ENCODE measurements at places on chromosomes 4 and X.

GRCh38 chr4:174582463-174582862 is 60.2 kb upstream of the HPGD start:
- DNase-seq, result no peak

GRCh38 chr4:174611792-174612191 is 89.5 kb upstream of the HPGD start:
- no peak for DNase-seq

- DNase-seq, result no peak
Measured at GRCh38 chr4:125702406-125702805, 387.7 kb downstream of the FAT4 start.

- no peak for DNase-seq
Measured at GRCh38 chr4:80073473-80074008, 512 bp upstream of the ANTXR2 start.

- no peak for DNase-seq
Measured at GRCh38 chr4:48119646-48120045, 14.4 kb downstream of the TXK start.

GRCh38 chr4:118757761-118758251 is 72.6 kb downstream of the METTL14 start:
- DNase-seq, result no peak

DNA sequence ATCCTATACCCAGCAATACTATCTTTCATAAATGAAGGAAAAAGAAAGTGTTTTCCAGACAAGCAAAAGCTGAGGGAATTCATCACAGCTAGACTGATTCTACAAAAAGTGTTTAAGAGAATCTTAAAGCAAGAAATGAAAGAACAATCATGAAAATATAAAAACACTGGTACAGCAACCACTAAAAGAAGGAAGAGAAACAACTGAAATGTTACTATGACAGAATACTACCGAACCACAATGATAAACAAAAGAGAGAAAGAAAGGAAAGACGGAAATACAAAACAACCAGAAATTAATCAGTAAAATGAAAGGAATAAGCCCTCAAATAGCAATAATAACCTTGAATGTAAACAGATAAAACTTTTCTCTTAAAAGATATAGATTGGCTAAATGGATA is 110.8 kb upstream of the AFF2 start:
- no peak for DNase-seq

DNA sequence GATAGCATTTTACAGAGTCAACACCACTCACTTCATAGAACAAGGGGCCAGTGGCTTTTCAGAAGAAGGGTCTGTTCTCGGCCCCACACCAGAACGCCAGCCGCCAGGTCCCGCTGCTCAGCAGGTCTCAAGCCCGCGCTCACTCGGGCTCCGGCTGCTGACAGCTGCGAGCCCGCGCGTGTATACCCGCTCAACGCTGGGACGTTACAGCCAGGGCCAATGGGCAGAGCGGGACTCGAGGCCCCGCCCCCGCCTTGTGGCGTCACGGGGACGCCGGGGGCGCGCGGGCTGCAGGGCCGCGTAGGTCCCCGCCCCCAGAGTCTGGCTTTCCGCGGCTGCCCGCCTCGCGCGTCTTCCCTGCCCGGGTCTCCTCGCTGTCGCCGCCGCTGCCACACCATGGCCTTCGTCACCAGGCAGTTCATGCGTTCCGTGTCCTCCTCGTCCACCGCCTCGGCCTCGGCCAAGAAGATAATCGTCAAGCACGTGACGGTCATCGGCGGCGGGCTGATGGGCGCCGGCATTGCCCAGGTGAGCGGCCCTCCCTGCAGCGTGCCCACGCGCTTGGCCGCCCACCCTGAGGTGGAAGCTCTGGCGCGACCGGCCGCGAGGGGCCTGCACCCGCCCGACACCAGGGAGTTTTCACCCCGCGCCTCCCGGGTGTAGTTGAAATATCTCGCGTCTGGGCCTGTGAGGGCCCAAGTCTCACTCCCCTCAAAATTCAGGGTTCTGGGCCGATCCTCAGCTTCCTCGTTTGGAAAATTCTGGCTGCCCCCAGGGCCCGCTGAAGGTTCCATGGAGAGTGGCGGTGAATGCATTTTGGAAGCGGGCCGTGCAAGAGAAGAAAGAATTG is at the start of gene HADH:
TSS of gene HADH (plus strand) at position 353 of the 850 bp plus-strand sequence. CDS start at position 397, 44 bp downstream.
- peak; percentile 94 for DNase-seq

DNA sequence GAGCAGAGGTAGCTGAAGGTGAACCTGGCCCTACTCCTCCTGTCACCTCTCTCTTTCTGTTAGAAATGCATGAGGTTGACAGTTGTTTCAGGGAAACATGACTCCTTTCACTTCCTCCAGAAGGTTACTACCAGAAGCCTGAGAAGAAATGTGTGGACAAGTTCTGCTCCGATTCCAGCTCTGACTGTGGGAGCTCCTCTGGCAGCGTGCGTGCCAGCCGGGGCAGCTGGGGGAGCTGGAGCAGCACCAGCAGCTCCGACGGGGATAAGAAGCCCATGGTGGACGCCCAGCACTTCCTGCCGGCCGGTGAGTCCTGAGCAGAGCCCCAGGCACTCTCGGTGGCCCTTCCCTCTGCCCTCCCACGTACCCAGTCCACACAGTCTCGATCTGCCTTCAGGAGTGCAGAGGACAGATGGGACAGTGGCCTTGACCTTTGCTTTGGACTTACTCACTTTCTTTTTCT is 61.3 kb upstream of the TLR2 start:
- DNase-seq, result no peak

- DNase-seq, result no peak
Measured at GRCh38 chr4:104719539-104720230, 225.0 kb upstream of the CXXC4 start.

- no peak for DNase-seq
Measured at GRCh38 chr4:30181918-30182317, 538.3 kb upstream of the PCDH7 start.

DNA sequence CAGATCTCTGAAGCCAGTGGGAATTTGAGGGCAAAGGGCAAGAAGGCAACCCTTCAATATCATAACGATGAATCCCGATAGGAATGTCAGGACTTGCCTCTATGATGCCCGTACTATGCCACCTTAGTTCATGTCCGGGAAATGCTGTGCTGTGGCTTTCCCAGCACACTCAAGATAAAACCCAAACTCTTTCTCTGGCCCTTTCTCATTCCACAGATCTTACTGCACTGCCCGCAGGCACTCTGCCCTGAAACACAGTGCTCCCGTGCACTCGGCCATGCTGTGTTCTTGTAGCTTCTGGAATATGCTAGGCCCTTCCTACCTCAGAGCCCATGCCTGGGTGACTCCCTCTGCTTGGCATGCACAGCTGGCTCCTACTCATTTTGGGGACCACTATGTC is 26.3 kb downstream of the SORCS2 start:
- DNase-seq, result no peak

GRCh38 chr4:155768370-155768769 is 9.5 kb downstream of the GUCY1B1 start:
- no peak for DNase-seq

DNA sequence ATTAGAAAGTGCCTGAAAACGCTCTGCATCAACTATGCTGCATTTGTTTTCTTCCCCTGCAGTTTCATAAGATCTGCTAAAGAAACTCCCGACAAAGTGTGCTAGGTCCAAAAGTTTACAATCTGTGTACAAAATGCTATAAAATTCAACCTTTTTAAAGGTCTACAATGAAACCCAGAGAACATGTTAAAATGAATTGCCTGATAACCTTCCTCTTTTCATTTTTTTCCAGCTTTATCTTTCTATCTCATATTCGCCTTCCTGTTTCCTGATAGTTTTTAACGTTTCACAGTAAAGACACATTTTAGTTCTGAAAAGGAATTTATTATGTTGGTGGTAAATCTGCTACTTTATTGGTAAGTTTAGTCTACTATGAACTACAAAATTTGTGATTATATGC is 9.5 kb upstream of the HPGDS start:
- DNase-seq, result no peak

DNA sequence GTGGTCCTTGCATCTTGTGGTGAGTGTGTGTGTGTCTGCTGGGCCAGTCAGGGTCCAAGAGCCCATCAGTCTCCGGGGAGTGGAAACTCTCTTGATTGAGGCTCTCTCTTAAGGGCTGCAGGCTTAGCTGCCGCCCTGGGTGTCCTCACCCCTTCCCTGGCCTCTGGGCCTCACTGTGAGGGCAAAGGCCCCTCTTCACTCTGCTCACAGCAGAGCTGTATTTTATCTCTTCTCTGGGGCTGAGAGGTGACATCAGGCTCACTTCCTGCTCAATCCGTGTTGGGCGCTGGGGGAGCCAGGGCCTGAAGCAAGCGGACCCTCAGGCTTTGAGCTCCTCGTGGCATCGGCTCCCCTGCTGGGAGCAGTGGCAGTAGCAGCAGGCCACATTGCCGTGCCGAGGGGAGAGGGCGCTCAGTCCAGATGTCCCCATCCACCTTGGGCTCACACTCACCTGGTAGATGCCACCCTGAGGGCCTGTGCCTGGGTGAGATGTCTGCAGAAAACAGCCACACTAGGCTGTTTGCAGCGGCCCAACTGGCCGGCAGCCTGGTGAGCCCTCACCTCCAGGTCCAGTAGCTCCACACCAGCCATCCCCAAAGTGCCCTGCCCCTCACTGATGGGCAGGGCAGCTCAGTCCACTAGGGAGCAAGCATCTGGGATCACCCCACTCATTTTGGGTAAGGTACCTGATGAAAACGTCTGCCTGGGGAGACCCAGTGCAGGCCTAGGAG is 24.7 kb upstream of the PRPS1 start:
- no peak for DNase-seq

DNA sequence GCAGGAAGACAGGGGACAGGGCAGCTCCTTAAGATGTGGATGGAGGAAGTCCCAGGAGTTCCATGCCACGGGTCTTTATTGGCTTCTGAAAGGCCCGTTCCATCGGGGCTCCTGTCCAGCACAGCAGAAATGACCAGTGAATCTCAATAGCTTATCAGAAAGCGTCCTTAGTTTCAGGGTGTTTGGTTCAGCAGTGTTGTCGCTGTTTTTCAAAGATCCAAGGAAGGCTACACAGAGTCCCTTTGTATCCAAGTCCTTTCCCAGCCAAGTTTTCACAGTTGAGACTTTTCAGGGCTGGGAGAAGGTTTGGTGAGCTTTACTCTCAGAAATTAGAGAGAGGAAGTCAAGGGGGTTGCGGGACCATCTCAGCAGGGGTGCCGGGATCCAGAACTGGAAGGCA is 5.0 kb upstream of the ZCCHC4 start:
- DNase-seq, result no peak

GRCh38 chr4:145769450-145770037 is 89.6 kb downstream of the C4orf51 start:
- DNase-seq, result no peak

DNA sequence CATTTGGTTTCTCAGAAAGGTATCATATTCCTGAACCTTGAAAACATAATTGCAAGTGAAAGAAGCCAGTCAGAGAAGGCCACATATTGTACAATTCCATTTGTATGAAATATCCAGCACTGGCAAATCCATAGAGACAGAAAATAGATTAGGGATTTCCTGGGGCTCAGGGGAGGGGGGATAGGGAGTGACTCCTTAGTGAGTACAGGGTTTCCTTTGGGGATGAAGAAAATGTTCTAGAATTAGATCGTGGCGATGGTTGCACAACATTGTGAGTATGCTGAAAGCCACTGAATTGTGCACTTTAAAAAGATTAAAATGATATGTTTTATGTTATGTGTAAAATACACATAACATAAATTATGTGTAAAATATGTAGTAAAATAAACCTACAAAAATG is 10.3 kb downstream of the XPNPEP2 start:
- no peak for DNase-seq

DNA sequence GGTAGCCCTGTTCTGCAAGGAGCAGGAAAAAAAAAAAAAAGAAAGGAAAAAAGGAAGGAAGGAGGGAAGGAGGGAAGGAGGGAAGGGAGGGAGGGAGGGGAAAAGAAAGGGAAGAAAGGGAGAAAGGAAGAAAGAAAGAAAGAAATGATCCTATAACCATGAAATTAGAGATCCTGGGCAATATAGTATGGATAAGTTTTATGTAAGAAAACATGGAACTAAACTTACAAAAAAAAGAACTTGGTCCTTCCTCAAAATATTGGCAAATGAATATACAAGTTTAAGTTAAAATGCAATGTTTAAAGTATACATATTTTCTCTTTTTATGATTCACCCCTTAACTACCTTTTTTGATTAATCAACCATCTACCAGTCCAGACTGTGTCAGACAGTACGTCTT is 18.9 kb downstream of the BBS7 start:
- no peak for DNase-seq

GRCh38 chr4:100079264-100079663 is 111.0 kb downstream of the DDIT4L start:
- DNase-seq, result no peak

GRCh38 chr4:174314274-174314673 is 30.6 kb downstream of the CEP44 start:
- DNase-seq, result no peak

- DNase-seq, result no peak
Measured at GRCh38 chrX:79138658-79139241, 5.7 kb upstream of the GPR174 start.

- DNase-seq, result no peak
Measured at GRCh38 chr4:76526585-76526990, 91.6 kb downstream of the SHROOM3 start.

GRCh38 chr4:6463311-6464289 is 8.8 kb downstream of the PPP2R2C start:
- peak; percentile 22 for DNase-seq

DNA sequence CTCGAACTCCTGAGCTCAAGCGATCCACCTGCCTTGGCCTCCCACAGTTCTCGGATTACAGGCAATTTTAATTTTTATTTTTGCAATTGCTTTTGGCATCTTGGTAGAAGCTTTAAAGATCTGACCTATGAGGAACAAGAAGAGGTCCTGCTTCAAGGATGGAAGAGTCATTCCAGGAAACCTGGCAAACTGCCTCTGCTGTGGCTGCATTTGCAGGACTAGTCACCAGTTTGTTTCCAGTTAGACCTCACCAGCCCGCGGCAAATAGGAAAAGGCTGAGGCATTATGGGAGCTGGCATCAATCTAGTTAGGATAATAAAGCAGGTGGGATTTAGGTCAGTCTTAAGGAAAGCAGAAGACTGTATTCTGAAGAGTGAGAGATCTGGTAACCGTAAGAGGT is 51.9 kb upstream of the LAS1L start:
- no peak for DNase-seq

- DNase-seq, result no peak
Measured at GRCh38 chrX:136822337-136823095, 41.8 kb upstream of the ARHGEF6 start.

- DNase-seq, result no peak
Measured at GRCh38 chr4:145340071-145340675, 141.5 kb upstream of the SMAD1 start.

GRCh38 chr4:80017125-80017854 is 55.7 kb downstream of the ANTXR2 start:
- no peak for DNase-seq

GRCh38 chr4:155688860-155689259 is 22.2 kb downstream of the GUCY1A1 start:
- no peak for DNase-seq

- DNase-seq, result no peak
Measured at GRCh38 chr4:53103481-53103880, 241.4 kb downstream of the RASL11B start.
